ENCODE measurements at places on chromosomes 3 and 15.

DNA sequence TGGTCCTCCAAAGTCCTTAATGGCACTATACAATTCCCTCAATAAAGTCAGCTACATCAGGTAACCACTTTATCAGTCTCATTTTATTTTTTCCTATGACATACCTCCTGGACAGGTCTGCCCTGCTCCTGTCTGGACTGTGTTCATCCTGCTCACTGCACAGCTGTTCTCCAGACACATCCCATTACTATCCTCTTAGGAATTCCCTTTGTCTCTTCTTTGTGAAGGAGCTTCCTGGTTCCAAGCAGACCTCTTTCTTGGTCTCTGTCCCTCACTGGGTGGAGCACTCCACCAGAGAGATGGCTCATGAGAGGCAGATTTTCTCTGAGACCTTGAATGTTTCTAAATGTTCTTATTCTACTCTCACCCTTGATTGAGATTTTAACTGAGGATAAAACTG is 60.1 kb downstream of the KY start:
- no peak for DNase-seq

GRCh38 chr3:45976191-45977091 is 19.2 kb downstream of the FYCO1 start:
- DNase-seq: no peak

- DNase-seq: no peak
Observed at GRCh38 chr3:191435981-191436380, 25.0 kb upstream of the PYDC2 start.

GRCh38 chr3:177687291-177687690 is 490.0 kb upstream of the TBL1XR1 start:
- no peak for DNase-seq

- DNase-seq: no peak
Observed at GRCh38 chr3:146431240-146431639, 38.1 kb downstream of the PLSCR2 start.

DNA sequence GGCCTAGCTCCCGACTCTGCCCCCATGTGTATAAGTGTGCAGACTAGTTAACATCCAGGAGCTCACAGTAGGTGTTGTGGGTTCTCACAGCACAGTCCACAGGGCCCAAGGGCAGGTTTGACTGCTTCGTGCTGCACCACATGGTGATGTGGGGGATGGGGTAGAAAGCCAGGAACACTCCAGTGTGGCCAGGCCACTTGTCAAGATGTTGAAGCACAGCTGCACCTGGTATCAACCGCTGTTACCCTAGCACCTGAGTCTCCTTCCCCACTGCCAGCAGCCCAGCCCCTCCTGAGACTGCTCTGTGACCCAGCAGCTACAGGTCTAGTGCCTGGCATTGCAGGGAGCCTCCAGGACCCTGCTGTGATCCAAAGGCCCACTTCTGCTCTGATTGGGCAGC is 53.4 kb downstream of the CHDH start:
- DNase-seq: no peak

GRCh38 chr3:89362496-89362895 is 255.1 kb downstream of the EPHA3 start:
- no peak for DNase-seq

GRCh38 chr3:133440652-133441051 is 40.8 kb downstream of the BFSP2 start:
- no peak for DNase-seq

GRCh38 chr15:37773111-37773860 is 161.2 kb upstream of the TMCO5A start:
- no peak for DNase-seq

- DNase-seq: no peak
Observed at GRCh38 chr3:102332205-102332604, 102.6 kb upstream of the ZPLD1 start.

GRCh38 chr3:12601072-12601471 is 44.2 kb downstream of the MKRN2 start:
- no peak for DNase-seq

DNA sequence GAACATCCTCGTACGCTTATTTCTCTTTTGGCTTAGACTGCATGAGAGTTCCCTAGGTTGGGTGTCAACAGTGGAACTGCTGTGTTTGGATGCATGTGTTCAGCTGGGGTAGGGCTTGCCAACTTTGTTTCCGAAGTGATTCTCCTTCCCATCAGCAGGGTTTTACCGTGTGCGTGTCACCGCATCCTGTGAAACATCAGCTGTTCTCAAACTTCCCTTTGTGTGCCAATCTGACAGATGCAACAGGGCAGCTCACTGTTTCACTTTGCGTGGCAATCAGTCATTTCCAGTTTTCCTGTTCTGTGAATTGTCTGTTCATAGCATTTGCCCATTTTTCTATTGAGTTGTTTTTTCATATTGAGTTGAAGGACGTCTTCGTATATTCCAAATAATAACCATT is 218.8 kb downstream of the VPS13C start:
- no peak for DNase-seq

GRCh38 chr3:83890763-83891135 is 1068.0 kb upstream of the CADM2 start:
- DNase-seq: no peak

DNA sequence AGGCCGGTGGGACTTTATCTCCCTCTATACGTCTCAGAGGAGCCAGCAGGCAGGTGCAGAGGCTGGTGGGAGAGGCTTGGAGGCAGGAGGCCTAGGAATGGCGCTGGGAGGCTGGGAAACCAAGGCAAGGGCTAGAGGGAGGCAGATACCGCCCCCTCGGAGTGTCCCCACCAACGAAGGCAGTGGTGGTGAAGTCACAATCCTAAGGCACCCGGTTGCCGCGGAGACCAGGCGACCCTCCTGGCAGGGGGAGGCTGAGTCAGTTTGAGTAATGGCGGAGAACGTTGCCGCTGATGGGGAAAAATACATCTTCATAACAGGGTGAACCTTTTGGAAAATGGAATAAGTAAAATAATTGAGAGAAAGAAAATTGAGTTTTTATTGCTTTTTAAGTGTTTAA is 29.9 kb upstream of the CACNA2D2 start:
- DNase-seq: no peak

GRCh38 chr3:157094751-157095480 is 65.0 kb downstream of the CCNL1 start:
- DNase-seq: no peak

GRCh38 chr3:98968824-98969223 is 67.3 kb upstream of the DCBLD2 start:
- DNase-seq: no peak

- DNase-seq: no peak
Observed at GRCh38 chr15:76107169-76107568, 47.4 kb downstream of the TMEM266 start.

GRCh38 chr3:34858067-34858660 is 781.2 kb upstream of the ARPP21 start:
- no peak for DNase-seq

GRCh38 chr15:69755551-69756310 is 303.1 kb downstream of the RPLP1 start:
- DNase-seq: peak; percentile 14

DNA sequence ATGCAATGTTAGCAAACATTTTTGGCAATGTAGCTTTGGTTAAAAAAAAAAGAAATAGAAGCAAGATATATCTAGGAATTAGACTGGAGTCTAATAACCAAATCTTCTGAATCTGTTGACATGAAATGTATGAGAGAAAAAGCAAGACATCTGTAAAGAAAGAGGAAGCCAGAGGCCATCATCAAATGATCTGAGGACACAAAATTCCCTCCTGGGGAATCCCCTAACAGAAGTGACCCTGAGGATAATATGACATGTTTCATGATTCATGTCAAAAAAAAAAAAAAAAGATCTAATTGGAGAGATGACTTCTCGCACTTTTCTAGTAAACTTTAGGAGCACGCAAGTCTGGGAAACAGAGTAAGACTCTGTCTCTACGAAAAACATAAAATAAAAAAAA is 70.9 kb downstream of the IMPG2 start:
- no peak for DNase-seq

GRCh38 chr3:105039004-105039403 is 327.7 kb upstream of the ALCAM start:
- DNase-seq: no peak

DNA sequence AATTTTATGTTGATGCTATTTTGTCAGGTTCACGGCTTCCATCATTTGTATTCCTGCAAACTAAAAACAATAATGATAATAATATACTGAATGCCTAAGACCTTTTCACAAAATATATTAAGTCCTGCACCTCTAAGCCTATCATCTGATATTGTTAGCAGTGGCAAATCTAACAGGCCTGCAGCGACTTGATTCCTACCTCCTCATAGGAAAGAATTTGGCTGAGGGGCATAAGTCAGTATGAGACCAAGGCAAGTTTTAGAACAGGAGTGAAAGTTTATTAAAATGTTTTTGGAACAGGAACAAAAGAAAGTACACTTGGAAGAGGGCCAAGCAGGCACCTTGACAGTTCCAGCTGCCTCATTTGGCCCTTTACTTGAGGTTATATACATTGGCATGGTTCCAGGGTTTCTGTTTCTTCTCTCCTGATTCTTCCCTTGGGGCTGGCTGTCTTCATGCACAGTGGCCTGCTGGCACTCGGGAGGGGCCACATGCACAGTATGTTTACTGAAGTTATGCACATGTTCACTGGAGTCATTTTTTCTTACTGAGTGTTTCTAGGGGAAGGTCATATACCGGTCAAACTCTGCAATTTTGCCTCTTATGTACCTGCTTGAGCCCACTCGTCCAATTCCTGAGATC is 418.1 kb downstream of the EPHA6 start:
- no peak for DNase-seq

DNA sequence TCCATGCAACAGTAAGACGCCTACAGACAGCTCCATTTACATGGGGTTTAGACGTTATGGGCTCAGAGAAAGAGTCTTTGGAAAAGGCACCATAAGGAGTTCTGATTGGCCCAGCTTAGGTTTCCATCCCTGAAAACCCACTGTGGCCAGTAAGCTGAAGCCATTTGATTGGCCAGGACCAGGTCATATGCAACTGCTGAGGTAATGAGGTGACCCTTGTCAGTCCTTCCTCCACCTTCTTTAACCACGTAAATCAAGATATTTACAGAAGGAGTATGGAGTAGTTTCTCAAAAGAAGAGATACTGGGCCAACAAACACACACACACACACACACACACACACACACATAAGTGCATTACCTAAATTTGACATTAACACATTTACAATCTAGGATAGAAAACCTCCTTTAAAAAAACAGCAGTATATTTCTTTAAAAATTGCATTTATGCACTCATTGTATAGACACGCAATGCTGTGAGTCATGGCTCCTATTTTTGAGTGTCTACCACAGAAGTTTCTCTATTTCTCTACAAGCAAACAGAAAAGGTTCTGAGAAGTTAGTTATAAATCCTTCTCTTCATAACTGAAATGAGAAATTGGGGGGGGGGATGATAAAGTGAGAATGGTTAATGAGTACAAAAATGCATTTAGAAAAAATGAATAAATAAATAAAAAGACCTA is 16.3 kb upstream of the MB21D2 start:
- no peak for DNase-seq

- no peak for DNase-seq
Observed at GRCh38 chr3:58349792-58350626, 17.3 kb downstream of the PXK start.

GRCh38 chr3:183497313-183497712 is 58.2 kb downstream of the KLHL6 start:
- DNase-seq: no peak

GRCh38 chr3:12588039-12589009 is 31.4 kb downstream of the MKRN2 start:
- no peak for DNase-seq

DNA sequence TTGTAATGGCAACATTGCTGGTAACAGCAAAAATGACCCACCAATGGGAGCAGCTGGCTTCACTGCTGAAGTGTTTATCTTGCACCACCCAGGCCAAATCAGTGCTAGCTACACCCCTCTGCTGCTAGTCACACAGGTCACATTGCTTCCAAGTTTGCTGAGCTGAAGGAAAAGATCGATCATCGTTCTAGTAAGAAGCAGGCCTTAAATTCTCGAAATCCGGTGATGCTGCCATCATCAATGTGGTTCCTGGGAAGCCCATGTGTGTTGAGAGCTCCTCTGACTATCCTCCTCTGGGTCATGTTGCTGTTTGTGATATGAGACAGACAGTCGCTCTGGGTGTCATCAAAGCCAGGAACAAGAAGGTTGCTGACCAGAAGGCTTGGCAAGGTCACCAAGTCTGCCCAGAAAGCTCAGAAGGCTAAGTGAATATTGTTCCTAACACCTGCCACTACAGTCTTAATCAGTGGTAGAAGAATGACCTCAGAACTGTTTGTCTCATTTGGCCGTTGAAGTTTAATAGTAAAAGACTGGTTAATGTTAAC is 21.2 kb downstream of the TM4SF4 start:
- DNase-seq: no peak

GRCh38 chr3:69330891-69331400 is 54.9 kb downstream of the FRMD4B start:
- DNase-seq: no peak

GRCh38 chr3:25511972-25512721 is 84.1 kb downstream of the RARB start:
- DNase-seq: no peak

DNA sequence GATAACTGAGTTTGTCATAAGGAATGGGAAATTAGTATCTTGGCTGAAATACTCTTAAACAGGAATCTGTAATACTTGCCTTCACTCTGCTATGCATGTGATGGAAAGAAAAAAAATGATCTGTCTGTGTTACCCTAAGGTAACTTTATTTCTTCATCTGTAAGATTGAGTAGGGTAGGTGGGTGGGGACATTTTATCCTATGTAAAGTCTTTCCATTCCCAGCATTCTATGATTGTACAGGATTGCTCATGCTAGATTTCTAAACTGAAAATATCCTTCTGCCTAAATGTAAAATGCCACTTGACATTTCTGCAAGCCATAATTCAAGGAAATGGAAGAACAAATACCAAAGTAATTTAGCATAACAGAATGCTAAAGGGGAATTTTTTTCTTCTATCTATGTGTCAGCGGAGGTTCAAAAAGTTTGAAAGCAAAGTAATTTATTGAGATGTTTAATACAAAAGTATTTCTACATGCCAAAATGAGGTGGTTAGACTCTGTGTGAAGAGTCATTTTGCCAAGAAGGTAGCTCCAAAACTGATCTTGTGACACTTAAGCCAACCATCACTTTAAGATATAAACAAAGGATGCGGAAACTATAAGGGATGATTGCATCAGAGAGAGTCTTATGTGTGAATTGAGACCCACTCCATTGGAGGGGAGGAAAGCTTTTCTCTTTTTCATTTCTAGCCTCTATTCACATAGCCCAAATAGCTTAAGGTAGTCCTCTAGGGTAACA is 46.6 kb upstream of the SERPINI2 start:
- DNase-seq: no peak

DNA sequence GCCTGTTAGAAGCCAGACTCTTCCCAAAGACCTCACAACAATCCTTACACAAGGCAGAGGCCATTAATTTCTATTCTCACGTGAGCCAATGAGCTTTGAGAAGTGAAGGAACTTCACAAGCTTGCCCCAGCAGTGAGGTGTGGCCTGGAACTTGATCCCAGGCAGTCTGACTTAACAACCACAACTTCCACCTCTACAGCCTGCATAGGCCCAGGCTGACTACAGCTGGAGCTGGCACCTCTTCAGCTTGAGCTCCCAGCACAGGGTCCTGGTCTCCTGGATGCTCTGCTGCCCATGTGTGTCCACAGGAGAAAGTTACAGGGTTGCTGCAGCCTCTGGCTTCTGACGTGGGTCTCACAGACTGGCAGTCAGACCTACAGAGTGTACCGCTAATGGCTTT is 111.0 kb downstream of the ERC2 start:
- peak; percentile 23 for DNase-seq

Measured in nephron progenitor cell (in vitro differentiated cells).